ENCODE measurements at places on chromosomes 1 and 21.

- DNase-seq, result no peak
Observed at GRCh38 chr1:8870103-8870502, 8.4 kb downstream of the ENO1 start.

GRCh38 chr1:36665478-36666080 lies 182.9 kb upstream of the CSF3R start:
- no peak for DNase-seq

GRCh38 chr21:26965907-26966581 lies 844 bp downstream of the ADAMTS5 start:
- no peak for DNase-seq

- DNase-seq, result no peak
Observed at GRCh38 chr1:18881642-18882431, 20.5 kb downstream of the ALDH4A1 start.

DNA sequence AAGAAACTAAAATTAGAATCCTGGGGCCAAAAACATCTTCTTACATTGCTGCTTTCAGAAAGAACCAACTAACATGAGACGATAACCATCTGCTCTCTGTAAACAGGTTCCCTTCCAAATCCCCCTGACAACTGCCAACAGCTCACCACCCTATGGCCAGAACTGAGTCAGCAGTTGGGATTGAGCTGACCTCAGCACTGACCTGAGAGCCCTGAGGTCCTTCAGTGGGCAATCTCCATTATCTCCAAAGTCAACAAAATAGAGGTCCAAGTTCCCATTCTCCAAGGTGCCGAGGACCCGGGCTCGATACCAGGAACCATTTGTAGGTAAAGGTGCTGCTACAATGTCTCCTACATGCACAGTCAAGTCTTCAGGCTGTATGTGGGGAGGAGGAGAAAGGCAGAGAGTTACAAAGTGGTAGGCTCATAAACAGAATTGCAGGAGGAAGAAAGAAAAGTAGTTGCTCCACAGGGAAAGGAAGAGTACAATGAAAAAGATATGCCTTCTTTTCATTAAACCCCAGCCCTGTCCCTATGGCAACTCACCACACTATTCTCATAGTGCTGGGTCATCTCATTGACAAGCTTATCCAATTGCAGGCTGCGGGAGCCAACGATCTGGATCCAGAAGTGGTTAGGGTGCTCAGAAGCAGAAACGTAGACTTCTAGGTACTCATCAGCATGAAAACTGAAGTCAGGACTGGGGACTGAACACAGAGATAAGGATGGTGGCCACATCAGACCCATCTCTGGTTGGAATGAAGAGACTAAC lies 12.8 kb upstream of the MRPL9 start:
- no peak for DNase-seq

DNA sequence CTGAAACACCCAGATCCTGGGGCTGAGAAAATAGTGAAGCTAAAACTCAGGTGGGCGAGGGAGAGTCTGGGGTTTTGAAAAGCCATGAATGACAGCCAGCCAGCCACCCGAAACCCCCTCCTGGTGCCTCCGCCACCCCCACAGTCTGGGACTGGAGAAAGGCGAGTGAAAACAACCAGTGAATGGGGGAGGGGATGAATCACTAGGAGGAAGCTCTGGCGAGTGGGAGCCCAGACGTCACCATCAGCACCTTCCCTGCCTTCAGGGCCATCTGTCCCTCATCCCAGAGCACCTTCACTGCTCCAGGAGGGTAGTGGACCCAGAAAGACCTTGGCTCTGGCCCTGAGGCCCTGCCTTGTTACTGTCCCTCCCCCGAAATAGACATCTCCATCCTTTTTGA lies 9.2 kb downstream of the RORC start:
- peak; percentile 69 for DNase-seq

DNA sequence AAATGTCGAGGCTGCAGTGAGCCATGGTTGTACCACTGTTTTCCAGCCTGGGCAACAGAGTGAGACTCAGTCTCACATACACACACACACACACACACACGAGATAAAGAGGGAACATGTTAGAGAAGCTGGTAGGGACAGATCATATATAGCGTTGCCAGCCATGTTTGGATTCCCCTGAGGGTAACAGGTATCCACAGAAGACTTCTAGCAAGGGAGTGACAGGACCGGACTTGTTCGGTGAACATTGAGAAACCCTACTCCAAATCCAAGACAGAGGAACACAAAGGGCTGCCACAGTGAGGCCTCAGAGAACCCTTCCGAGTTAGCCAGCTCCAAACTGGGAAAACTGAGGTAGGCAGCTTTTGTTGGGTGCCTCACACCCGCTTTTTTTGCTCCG lies 3.7 kb upstream of the SARS1 start:
- no peak for DNase-seq

GRCh38 chr1:116288201-116288598 lies 84.8 kb upstream of the ATP1A1 start:
- DNase-seq, result no peak

- no peak for DNase-seq
Observed at GRCh38 chr1:168223681-168224540, 1.9 kb upstream of the SFT2D2 start.

GRCh38 chr1:167248707-167249642 lies 28.3 kb downstream of the POU2F1 start:
- no peak for DNase-seq

GRCh38 chr1:30757352-30758120 lies at the start of gene LAPTM5:
LAPTM5 (minus strand) TSS chr1:30757774; CDS start chr1:30757745, 29 bp downstream.
- DNase-seq, result no peak

DNA sequence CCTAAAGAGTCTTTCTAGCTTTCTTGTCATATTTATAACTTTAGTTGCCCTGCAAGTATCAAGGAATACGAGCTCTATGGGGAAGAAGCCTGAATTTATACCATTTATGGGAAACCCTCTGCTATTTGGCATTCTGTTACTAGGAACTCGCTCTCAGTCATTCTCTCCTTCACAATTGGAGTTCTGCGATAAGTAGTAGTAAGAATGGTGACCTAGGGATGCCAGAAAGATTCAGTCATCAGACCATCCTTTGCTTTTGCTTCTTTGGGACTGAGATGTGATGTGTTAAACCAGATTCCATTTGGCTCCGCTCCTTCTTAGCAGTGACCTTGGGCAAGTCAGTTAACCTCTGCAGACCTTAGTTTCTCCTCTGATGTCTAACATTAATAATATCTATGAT lies 256.5 kb downstream of the FGGY start:
- no peak for DNase-seq

DNA sequence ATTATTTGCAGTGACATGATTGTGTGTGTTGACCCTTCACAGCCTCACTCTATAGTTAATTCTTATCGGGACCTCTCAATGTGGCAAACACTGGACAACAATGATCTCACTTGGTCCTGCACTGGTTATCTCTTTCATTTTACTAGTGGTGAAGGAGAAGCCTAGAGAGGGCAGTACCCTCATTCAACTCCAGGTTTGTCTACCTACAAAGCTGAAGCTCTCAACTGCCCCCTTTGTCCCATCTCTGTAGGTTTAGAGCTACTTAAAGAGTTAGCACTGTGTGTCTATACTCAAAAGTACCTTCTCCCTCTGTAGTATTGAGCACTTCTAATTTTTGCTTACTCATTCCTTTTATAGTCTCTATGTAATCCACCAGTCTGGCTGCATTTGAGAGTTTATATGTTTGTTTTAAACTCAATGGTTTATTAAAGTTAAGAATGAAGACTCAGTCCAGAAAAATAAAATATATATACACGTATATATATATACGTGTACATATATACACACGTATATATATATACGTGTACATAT lies 40.9 kb upstream of the BCL9 start:
- no peak for DNase-seq

DNA sequence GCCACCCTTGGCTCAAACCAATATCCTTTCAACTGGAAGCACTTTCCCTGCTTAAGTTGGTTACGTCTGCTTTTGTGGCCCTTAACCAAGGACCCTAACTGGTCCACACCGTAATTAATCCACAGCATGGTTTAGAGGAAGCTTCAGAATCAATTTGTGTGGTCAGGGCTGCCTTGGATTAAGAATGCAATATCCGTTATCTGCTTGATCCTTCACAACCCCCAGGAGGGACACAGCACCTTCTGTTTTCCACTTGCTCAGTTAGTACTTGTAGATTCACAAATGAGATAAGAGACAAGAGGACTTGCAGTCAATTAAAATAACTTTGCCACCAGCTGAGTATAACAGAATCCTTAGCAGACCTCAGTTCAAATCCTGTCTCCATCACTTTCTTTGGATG lies 56.9 kb upstream of the LRP8 start:
- no peak for DNase-seq

GRCh38 chr1:213320191-213320870 lies 269.3 kb downstream of the RPS6KC1 start:
- no peak for DNase-seq

All from SK-N-DZ (cell line).